ENCODE measurements at places on chromosomes 2 and 18.

DNA sequence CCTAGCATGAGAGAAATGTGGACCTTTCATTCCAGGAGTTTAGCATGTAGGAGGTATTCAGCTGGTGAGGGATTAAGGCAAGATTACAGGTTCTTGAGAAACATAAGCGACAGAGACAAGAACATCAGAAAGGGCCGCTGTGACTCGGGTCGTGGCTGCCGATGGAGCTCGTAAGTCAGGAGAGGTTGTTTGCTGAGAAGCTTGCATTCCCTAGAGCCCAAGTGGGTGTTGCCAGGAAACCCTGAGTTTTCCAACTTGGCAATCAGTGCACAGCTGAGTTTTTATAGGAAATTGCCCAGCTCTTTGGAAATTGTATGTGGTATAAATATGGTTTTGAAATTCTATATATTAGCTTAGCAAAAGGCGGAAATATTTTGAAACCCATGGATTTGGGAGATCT is 46.4 kb upstream of the CYP1B1 start:
- peak; percentile 24 for DNase-seq

- DNase-seq: peak; percentile 43
These were observed 34.5 kb upstream of the FOSL2 start for GRCh38 chr2:28357948-28358667.

- no peak for DNase-seq
These were observed 203.0 kb downstream of the TNS1 start for GRCh38 chr2:217799563-217800432.

GRCh38 chr18:6624661-6625311 is 104.7 kb upstream of the ARHGAP28 start:
- DNase-seq: peak; percentile 82

DNA sequence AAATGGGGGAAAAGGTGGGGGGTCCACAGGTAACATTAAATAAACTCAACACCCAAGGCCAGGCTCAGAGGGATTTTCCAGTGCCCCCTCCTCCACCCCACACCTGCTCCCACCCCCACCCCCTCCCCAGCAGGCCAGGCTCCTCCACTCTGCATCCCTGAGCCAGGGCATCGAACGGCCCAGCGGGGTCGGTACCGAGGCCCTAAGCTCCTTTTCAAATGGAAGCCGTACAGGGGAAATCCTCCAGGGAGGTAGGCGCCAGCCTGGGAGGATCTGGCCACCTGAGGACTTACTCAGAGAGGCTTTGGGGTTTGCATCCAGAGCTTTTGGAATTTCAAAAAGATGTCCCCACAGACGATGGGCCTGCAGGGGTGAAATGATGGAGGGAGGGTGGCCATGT is 46.5 kb downstream of the ZFP36L2 start:
- no peak for DNase-seq

DNA sequence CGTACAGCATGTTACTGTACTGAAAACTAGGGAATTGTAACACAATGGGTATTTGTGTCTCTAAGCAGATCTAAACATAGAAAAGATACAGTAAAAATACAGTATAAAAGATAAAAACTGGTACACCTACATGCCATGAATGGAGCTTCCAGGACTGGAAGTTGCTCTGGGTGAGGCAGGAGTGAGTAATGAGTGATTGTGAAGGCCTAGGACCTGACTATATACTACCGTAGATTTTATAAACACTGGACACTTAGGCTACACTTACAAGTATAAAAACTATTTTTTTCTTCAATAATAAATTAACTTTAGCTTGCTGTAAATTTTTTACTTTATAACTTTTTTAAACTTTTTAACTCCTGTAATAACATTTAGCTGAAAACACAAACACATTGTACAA is 324.4 kb upstream of the TNP1 start:
- no peak for DNase-seq

GRCh38 chr18:3649633-3650426 is 199.9 kb downstream of the TGIF1 start:
- DNase-seq: peak; percentile 80
